Right atrium auricular region (tissue), 2 donors: ENCODE measurements at places on chromosomes 4 and X.

GRCh38 chr4:86223472-86223871 is 136.4 kb downstream of the MAPK10 start:
- no peak for DNase-seq

- DNase-seq: no peak
These were observed 284.3 kb downstream of the ARHGAP10 start for GRCh38 chr4:148016063-148016637.

DNA sequence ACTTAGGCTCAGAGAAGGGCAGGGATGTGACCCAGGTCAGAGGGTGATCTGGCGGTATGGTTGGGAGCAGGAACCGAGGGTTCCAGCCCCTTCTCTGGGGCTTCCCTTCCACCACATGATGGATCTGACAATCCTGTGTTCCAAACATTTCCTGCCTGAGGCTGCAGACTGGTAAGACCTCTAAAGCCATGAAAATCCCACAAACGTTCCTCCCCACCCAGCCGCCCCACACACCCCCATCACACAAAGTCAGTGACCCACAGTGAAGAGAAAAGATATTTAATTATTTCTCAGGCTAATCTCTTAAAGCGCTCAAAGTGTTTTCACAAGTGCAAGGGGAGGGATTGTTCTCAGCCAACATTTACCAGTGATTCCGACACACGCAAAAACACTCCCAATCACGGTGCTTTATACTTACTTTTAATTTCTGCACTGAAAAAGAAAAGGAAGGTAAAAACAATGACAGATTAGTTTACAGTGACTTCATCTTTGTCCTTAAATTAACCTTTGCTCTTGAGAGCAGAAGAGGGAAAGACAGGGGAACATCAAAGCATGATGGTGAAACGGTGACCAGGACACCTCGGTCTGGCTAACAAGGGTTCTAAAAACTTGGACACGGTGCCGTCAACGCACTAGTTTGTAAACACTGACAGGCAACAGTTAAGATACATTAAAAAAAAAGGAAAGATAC is 42.4 kb downstream of the WDR1 start:
- no peak for DNase-seq

GRCh38 chrX:19824603-19825002 is 62.8 kb downstream of the SH3KBP1 start:
- no peak for DNase-seq

DNA sequence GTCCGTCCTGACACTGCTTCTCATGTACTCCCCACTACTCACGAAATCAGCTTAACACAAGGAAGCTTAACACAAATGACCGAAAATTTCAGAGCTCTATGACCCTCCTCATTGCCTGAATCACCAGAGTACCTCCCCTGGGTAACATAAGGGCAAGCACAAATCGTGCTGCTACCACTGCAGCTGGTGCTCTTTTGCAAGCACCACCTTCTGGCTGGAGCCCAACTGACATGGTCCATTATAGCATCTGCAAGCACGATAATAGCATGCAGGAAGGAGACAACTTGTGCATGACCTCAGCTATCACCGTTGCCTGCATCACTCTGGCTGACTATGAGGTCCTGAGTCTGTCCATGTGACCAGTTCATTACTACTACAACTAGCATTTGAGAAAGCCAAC is 308.0 kb downstream of the TEX13C start:
- no peak for DNase-seq

- DNase-seq: no peak
These were observed 22.2 kb upstream of the CAMK2D start for GRCh38 chr4:113783701-113784100.

DNA sequence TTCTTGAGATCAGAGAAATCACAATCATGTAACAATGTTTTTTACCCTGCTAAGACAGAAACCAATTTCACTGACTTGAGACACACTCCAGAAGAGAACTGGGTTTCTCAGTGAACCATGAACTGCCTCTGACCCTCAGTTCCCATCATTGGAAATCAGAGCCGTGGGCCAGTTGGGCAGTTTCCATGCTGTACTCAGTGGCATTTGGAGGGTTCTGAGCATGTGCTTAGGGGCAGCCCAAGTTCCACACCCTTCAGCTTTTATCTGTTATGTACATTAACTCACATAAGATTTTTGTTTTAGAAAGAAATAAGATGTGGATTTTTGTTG is 77.9 kb downstream of the BTC start:
- no peak for DNase-seq

GRCh38 chr4:152778656-152779512 is 646 bp downstream of the TIGD4 start:
- DNase-seq: no peak

GRCh38 chr4:109921384-109921808 is 8.7 kb downstream of the EGF start:
- no peak for DNase-seq

DNA sequence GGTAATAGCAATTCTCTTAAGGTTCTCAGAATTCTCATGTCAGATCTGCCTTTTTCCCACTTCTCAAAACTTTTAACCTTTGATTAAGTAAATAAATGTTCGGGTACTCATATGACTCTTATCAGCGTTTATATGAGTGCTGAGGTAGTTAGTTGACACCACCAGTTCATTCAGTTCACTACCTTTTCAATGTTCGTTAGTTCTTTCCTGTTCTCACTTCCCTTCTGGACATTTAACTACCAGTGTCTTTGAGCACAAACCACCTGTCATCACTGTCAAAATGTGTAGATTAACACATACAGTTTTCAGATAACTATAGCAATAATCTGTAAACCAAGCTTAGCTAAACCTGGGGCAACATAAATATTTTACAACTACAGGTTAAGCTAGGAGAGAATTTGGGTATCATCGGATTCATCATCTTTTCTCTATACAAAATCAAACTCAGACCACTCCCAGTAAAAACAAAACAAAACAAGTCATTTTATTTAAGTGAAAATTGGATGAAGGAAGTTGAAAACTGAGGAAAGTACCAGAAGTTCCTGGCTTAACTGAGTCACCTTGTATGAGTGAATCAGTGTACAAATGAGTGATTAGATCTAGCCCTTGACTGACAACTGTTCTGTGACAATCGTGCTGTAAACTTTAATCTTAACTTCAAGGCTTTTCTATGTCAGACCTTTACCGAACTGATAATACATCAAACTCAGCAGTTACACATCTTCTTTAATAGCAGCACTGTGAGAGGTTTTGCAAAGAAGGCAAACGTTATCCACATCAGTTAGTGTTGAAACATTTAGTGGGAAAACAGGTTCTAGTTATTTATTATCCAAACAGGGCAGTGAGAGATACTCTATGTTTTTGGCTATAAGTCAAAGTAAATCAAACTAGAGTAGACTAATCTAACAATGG is 41.9 kb downstream of the ARHGEF38 start:
- no peak for DNase-seq

DNA sequence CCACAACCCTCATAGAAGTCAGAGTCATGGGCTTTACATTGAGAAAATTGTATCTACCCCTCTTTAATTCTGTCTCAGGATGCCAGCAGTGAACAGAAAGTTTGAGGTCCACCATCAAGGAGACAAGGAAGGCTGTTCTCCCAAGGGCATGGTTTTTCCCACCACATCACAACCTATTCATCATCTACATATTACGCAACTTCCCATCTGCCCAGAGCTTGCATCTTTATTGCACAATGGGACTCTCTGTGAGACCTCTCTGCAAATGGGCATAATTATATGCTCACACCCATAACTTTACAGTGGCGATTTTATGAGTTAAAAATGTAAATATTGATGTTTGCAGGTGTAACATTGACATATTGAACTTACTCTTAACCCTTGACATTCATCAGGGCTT is 38.9 kb downstream of the PAGE2 start:
- DNase-seq: no peak

DNA sequence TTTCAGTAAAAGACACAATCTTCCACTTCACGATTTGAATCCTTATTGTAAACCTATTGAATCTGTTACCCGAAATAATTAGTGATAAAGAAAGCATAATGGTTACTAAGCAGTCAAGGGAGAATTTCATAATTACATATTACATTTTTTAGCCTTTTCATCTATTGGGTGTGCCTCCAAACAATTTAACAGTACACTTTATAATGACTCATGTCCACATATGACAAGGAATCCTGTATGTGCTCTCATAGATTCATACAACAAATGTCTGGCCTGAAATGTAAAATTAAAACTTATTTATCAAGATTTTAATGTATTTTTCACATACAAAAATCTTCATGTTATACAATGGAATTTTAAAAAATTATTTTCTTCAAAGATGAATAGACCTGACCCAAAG is 39.4 kb downstream of the PPP3CA start:
- DNase-seq: no peak

DNA sequence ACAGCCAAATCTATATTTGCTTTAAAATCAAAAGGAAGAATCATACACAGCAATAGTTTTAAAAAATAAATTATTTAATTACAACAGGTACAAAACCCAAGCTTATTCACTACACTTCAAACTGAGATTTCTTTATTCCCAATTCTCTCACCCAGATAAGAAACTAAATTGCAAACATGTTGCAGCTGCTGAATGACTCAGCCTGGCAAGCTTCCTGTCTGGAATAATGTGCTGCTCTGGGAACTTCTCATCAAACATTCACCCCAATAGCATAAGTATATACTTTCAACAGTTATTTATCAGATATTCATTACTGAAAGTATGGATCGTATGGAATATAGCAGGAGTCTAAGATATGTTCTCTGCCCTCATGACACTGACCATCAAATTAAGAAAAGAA is 43.0 kb upstream of the GABRA2 start:
- DNase-seq: no peak

DNA sequence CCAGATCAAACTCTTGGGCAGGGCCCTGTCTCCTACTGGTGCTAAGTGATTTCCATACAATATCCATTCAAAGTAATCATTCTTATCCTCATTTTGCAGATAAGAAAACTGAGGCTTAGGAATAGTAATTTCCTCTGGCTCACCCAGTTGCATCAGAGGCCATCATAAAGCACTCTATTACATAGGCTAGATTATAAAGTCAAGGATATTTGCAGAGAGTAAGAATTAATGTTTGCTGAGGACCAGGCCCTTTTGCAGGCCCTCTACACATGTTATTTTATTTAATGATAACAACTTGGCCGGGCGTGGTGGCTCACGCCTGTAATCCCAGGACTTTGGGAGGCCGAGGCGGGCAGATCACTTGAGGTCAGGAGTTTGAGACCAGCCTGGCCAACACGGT is 316.8 kb downstream of the ZNF674 start:
- DNase-seq: no peak

GRCh38 chr4:89829470-89830138 is 7.4 kb downstream of the SNCA start:
- DNase-seq: no peak

DNA sequence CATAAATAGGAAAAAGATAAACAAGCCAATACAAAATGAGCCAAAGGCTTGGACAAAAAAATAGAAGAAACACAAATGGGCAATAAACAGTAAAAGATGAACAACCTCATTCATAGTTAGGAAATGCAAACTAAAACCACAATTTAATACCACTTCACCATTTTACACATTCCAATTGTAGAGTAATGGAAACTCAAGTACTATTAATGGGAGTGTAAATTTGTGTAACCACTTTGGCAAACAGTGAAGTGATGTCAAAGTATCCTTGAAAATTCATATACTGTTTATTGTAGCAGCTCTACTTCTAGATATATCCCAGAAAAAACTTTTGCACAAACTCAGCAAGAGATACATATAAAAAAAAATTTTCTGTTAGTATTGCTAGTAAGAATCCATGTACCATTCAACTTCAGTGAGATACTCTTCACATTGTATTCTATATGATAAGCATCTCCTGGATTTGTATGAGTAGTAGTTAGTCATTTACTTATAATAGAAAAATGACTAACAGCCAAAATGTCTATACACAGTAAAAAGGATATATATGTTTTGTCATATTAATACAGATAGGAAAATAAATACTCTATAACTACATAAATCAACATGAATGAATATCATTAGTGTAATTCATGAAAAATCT is 229.8 kb downstream of the DKK2 start:
- no peak for DNase-seq

DNA sequence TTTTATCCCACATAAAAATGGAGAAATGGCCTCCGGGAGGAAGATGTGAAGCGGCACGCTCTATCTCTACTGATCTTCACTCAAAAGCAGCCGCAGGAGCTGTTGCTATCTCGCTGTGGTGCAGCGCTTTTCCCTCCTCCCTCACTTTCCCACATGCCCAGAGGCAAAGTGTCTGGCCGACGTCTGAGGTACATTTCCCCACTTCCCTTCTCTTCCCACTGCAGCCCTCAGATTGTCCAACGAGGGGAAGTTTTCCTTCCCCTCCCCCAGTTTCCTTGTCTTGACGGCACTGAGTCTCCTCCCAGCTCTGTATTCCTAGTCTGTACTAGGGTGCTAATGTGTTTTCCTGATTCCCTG is 660 bp upstream of the COL25A1 start:
- peak; percentile 62 for DNase-seq

GRCh38 chr4:154142664-154143063 is 348.9 kb downstream of the DCHS2 start:
- DNase-seq: no peak

GRCh38 chr4:40669504-40669903 is 39.8 kb upstream of the RBM47 start:
- no peak for DNase-seq

DNA sequence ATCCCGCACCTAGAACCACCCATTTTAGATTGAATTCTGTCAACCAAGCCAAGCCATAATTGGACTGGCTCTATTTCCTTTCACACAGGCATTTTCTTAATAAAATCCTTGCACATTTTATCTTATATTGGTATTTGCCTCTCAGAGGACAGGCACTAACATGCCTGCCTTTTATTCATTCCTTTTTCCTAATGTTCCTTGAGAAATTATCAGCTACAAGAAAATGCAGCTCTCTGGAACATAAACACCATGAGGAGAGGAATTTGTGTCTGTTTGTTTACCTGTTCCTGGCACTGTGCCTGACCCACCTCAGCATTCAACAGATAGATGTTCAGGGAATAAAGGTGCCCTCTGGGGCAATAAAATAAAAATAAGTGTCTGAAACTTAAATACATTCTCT is 116.2 kb downstream of the PDHA2 start:
- no peak for DNase-seq

DNA sequence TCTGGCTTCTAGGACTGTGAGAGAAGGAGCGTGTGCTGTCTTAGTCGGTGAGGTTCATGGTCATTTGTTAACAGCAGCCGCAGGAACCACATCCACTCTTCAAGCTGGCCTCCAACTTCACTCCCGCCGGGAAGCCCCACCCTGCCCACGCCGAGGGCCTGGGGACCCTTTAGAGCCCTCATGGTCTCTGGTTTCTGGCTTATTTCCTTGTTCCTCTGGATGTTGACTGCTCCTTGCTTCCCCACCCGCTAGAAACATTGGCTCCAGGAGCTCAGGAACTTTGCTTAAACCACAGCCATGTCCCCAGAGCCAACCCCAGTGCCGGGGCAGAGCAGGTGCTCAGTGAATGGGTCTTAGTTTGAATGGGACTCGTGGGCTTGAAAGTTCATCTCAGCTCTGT is 40.8 kb downstream of the HTRA3 start:
- no peak for DNase-seq

- peak; percentile 66 for DNase-seq
These were observed 37.8 kb downstream of the SEPTIN6 start for GRCh38 chrX:119655125-119655524.

GRCh38 chr4:25775166-25775565 is 87.6 kb downstream of the SEL1L3 start:
- no peak for DNase-seq
